ENCODE measurements at places on chromosomes 5 and 9.

DNA sequence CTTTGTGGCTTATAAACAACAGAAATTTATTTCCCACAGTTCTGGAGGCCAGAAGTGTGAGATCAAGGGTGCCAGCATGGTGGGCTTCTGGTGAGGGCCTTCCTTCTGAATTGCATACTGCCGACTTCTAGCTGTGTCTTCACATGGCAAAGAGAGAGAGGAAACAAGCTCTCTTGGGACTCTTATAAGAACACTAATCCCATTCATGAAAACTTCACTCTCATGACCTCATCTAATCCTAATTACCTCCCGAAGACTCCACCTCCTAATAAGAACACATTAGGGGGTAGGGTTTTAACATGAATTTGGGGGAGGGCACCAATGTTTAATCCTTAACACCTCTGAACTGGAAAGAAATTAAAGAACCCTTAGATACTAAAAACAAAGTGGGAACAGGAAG lies 75.9 kb upstream of the MINAR2 start:
- H3K27ac ChIP-seq: no peak overlapping the region
- H3K4me3 ChIP-seq: no peak overlapping the region
- no peak for DNase-seq
- H3K4me1 ChIP-seq: no peaks in the 10 kb centered on the region
- no peaks in the 10 kb centered on the region for H3K27me3 ChIP-seq

- H3K36me3 ChIP-seq: no peaks in the 10 kb centered on the region
- H3K4me3 ChIP-seq: peak overlapping the region; percentile 81
- no peaks in the 10 kb centered on the region for H3K27me3 ChIP-seq
- H3K27ac ChIP-seq: peak overlapping the region; percentile 91
Measured at GRCh38 chr5:61330341-61330844, 1.7 kb upstream of the ZSWIM6 start.

DNA sequence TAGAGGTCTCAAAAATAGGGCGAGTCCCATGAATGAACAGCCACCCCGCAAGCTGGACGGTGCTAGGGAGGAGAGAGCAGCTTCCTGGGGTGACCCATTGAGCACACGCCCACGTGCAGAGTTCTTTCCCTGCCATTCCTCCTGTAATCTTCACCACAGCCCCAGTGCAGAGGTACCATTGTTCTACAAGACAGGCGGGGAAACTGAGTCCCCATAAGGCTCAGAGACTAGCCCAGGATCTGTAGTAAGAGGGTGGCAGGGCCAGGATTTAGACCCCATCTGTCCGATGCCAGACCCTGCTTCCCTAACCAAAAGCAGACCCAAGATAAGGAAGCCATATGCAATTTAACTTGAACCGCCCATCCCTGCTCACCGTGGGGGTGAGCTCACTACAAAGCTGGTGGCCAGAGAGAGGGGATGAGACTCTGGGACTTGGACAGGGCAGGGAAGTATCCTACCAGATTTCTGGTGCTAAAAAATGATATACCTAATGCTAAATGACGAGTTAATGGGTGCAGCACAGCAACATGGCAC lies 36.7 kb upstream of the ORM1 start:
- no peak for DNase-seq
- H3K4me1 ChIP-seq: no peaks in the 10 kb centered on the region
- no peaks in the 10 kb centered on the region for H3K27me3 ChIP-seq
- H3K27ac ChIP-seq: no peak overlapping the region

- peaks cover 61% of the 10 kb centered on the region for H3K4me1 ChIP-seq
- H3K36me3 ChIP-seq: no peaks in the 10 kb centered on the region
- DNase-seq: peak; percentile 84
Measured at GRCh38 chr5:95822542-95823181, at the start of gene GLRX. Gene GLRX (minus strand): TSS chr5:95822726. CDS start chr5:95822662, 64 bp downstream.

DNA sequence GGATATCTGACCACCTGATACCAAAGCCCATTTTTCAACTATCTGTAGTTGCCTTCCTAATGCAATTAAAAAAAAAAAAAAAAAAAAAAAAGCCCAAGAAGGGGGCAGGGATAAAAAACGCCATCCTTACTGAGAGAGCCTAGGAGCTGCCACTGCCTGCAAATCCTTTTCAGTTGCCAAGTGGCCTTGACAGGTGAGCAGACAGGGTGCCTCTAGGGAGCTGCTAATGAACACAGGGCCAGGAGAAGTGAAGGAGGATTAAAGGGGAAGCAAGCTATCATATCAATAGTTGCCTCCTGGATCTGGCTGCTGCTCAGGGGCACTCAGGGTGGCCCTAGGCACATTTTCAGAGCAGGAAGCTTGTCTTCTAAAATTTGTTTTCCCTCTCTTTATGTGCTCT lies 547.4 kb downstream of the TLE1 start:
- no peak overlapping the region for H3K4me3 ChIP-seq
- H3K4me1 ChIP-seq: no peaks in the 10 kb centered on the region
- no peak for DNase-seq
- no peak overlapping the region for H3K27ac ChIP-seq

GRCh38 chr5:95761771-95762651 lies 30.9 kb downstream of the RHOBTB3 start:
- peak overlapping the region; percentile 3 for H3K27ac ChIP-seq
- no peaks in the 10 kb centered on the region for H3K27me3 ChIP-seq
- no peaks in the 10 kb centered on the region for H3K4me1 ChIP-seq
- DNase-seq: no peak
- no peak overlapping the region for H3K4me3 ChIP-seq

DNA sequence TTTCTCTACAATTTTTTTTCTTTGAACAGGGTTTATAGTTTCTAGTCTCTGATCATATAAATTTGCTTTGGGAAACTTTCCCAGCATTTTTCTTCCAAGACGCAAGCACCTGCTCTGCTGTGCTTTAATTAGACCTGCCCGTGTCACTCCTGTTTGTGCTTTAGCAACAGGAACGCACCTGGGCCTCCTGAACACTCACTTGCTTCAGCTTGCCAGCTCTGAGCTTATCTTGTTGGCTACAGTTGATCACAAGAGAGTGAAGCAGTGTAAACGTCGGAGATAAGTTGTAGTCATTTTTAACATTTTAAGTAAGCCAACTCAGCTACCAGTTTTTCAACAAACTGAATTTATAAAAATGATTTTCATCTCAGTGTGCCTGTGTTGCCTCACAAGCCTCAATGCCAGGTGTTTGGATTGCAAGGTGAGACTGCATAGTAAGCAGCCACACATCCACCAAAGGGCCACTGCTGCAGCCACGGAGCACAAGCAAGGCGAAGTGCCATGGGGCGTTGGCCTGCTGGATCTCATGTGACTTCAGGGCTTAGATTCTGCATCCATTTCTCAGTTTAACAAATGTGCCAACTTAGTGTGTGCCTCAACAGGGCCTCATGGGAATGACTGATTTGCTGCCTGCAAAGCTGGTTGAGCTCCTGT lies 166.9 kb downstream of the TRIO start:
- H3K27me3 ChIP-seq: no peaks in the 10 kb centered on the region
- no peak overlapping the region for H3K27ac ChIP-seq
- H3K4me1 ChIP-seq: peaks cover 10% of the 10 kb centered on the region
- H3K36me3 ChIP-seq: peaks cover 8% of the 10 kb centered on the region
- no peak for DNase-seq
- no peak overlapping the region for H3K4me3 ChIP-seq

DNA sequence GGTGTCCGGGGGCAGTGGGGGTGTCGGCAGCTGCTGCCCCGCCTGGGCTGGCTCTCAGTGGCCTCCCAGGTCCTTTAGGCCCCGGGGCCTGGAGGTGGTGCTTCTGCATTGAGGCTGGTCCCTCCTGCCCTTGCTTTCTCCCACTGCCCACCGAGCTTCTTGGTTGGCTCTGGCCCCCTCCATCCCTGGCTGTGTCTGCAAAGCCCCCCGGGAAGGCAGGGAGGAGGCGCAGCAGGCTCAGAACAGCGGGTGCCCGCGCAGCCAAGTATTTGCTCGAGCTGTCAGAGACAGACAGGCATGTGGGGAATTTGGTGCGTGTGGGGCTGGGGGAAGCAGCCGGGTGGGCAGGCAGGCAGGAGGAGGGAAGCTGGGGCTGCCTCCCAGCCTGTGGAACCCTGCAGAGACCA lies 11.5 kb downstream of the CXXC5 start:
- no peaks in the 10 kb centered on the region for H3K36me3 ChIP-seq
- peak overlapping the region; percentile 79 for H3K27ac ChIP-seq
- no peak for DNase-seq
- no peaks in the 10 kb centered on the region for H3K27me3 ChIP-seq
- peaks cover 86% of the 10 kb centered on the region for H3K4me1 ChIP-seq
- no peak overlapping the region for H3K4me3 ChIP-seq

DNA sequence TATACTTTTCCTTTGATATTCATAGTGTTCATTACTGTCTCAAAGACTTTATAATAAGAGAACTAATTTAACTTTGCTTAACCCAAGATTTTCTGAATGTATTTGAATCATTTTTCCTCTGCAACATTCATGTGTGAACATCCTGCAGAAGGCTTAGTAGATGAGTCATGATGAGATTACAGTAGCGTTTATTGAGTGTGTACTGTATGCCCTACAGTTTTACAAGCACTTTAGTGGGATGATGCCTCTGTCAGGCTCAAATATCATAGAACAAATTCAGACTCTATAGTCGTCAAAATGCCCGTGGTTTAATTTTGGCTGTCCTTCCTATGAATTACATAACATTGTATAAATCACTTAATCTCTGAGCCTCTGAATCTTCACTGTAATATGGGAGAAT lies 41.2 kb downstream of the FYB1 start:
- H3K27ac ChIP-seq: no peak overlapping the region
- H3K4me1 ChIP-seq: peaks cover 15% of the 10 kb centered on the region
- no peaks in the 10 kb centered on the region for H3K36me3 ChIP-seq
- DNase-seq: no peak
- no peaks in the 10 kb centered on the region for H3K27me3 ChIP-seq

- DNase-seq: no peak
- no peaks in the 10 kb centered on the region for H3K36me3 ChIP-seq
Measured at GRCh38 chr5:175724314-175725275, 66.7 kb downstream of the HRH2 start.

DNA sequence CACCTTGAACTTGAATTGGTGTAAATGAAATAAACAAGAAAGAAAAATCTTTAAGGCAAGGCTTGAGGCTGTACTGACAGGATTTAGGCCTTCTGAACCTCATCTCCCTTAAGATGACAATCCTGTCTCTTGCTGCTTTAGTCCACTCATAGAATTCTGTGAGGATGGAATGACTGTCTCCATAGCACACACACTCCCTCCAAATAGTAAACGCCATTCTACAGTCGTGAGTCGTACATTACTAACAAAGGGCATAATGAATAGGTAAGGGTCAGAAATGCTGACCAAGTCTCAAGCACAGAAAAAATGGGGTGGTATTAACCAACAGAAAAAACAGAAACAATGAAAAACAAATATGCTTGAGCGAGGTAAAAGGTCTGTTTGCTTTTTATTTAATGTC lies 71.8 kb upstream of the SIMC1 start:
- H3K4me3 ChIP-seq: no peak overlapping the region
- H3K36me3 ChIP-seq: no peaks in the 10 kb centered on the region
- H3K4me1 ChIP-seq: no peaks in the 10 kb centered on the region
- no peak overlapping the region for H3K27ac ChIP-seq
- no peaks in the 10 kb centered on the region for H3K27me3 ChIP-seq

DNA sequence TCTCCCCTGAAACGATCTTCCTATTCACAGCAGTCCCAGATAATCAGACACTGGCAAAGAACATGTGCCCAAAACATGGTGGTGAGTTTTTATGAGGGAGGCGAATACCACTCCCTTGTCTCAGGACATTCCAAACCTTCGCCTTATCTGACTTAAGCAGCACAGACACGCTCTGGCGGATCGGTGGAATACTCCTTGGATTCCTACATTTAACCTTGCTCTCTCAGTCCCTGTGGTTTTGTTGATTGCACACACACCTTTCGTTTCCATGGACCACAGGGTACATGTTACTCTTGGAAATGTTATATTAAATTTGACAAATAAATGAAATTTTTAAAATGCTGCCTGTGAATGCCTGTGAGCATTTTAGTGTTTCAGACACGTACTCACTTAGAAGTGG lies 87.8 kb upstream of the CPEB4 start:
- H3K27me3 ChIP-seq: no peaks in the 10 kb centered on the region
- DNase-seq: no peak
- H3K4me1 ChIP-seq: no peaks in the 10 kb centered on the region
- H3K27ac ChIP-seq: no peak overlapping the region
- H3K36me3 ChIP-seq: no peaks in the 10 kb centered on the region
- no peak overlapping the region for H3K4me3 ChIP-seq

GRCh38 chr5:161183559-161183958 lies 331.5 kb upstream of the ATP10B start:
- H3K27ac ChIP-seq: no peak overlapping the region
- no peak overlapping the region for H3K4me3 ChIP-seq
- no peaks in the 10 kb centered on the region for H3K4me1 ChIP-seq
- H3K36me3 ChIP-seq: no peaks in the 10 kb centered on the region
- no peaks in the 10 kb centered on the region for H3K27me3 ChIP-seq
- DNase-seq: no peak

DNA sequence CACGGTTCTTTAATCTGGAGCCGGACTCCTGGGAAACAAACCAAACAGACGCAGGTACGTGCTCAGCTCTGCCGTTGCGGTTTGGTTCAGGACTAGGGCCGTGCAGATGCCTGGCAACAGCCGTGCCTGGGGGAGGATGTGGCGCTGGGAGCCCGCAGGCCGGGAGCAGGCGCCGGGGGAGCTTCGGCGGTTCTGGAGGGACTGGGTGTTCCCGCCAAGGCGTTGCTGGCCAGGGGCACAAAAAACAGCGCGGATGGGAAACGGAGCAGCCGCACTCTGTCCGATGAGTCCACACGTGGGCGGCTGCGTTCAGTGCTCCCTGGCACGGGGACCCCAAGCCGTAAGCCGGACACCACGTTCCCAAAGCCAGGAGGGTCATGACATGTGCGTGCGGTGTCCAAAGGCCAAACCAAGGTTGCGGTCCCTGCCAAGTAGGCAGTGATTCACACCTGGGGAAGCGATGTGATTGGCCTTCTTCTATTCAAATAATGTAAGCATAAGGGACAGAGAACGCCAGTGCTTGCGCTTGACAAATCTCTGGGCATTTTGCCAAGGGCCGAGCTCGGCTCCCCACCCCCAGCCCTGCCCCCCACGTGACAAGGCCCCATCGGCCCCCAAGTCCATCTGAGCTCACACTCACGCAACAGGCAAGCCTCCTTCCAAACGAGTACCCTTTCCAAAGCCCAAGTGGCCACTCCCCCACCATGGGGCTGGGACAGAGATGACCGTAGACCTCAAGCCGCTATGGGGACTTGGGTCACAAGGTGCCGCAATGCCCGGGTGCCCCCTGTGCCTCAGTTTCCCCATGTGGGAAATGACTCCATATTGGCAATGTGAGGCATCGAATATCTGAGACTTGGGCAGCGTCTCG lies 49.7 kb upstream of the NKD2 start:
- H3K36me3 ChIP-seq: no peaks in the 10 kb centered on the region
- DNase-seq: no peak
- H3K27ac ChIP-seq: no peak overlapping the region
- H3K27me3 ChIP-seq: no peaks in the 10 kb centered on the region
- H3K4me3 ChIP-seq: no peak overlapping the region

DNA sequence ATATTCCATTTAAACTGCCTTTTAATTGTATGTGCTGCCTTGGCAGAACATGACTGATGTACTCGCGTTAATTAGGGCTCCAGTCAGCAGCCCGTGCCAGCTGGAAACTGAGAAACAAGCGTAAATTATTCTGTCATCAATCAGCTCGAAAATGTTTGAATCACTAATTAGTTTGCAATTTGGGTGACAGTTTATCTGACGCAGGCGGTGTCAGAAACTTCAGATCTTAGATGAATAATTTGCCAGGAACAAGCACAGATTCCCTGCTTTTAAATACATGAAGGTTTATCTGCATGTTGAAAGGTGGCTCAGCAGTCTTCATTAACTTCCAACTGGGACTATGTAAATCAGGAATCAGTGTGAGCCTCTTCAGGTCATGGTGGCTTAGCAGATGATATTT lies 176.0 kb upstream of the TLE4 start:
- no peak for DNase-seq
- H3K27ac ChIP-seq: no peak overlapping the region
- H3K36me3 ChIP-seq: no peaks in the 10 kb centered on the region
- H3K4me1 ChIP-seq: no peaks in the 10 kb centered on the region
- H3K4me3 ChIP-seq: no peak overlapping the region
- no peaks in the 10 kb centered on the region for H3K27me3 ChIP-seq

All from adrenal gland (tissue), 19 donors.